ENCODE measurements at places on chromosomes 12 and 14.

- no peak for DNase-seq
These were observed 94.3 kb downstream of the TNFAIP2 start for GRCh38 chr14:103217538-103217937.

DNA sequence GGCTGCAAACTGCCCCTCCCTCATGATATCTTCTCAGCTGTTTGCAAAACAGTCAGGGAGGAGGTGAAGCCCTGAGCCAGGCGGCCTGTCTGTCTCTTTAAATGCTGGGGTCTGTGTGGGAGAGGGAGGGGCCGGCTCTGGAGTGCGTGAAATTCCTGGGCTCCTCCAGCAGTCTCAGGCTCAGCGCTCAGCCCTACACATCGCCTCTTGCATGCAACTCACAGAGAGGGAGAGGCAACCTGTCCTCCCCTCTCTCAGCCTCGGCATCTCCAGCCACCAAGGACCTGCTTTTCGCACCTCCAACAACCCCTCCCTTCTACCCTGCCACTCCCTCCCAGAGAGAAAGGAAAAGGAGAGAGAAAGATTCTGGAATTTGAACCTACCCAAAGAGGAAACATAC, at the start of gene NRXN3:
Gene NRXN3, plus strand, starts transcription at position 171 of the 400 bp plus-strand sequence. CDS start 72,721 bp downstream, outside the sequence.
- no peak for DNase-seq

- no peak for DNase-seq
These were observed 36.1 kb upstream of the OR5AU1 start for GRCh38 chr14:21191809-21192446.

- DNase-seq, result no peak
These were observed 80.6 kb downstream of the BTG1 start for GRCh38 chr12:92065018-92065499.

DNA sequence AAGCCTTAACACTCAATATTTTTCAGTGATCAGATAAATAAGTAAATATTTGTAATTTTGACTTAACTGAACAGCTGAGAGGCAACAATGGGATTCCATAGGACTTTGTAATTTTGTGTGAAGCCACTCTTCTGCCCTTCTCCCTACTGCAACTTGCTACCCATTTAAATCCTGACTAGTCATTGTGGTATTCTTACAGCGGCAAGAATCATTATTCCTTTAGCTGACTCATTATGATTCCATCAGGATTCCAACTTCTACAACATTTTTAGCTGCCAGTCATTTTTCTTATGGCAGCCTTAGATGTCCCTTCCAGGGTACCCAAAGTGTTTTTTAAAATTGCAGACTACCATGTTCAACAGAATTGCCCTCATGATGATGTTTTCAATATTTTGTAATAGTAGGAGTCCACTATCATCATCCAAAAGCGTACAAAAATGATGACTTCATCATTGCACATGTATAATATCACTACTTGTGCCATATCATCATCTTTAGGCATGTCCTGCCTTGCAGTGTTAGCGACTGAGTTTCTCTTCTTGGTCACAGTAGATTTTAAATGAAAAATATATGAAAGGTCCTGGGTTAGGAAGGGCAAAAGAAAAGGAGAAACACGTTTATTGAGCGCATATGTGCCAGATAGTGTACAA, 5.1 kb upstream of the MAGOHB start:
- no peak for DNase-seq

DNA sequence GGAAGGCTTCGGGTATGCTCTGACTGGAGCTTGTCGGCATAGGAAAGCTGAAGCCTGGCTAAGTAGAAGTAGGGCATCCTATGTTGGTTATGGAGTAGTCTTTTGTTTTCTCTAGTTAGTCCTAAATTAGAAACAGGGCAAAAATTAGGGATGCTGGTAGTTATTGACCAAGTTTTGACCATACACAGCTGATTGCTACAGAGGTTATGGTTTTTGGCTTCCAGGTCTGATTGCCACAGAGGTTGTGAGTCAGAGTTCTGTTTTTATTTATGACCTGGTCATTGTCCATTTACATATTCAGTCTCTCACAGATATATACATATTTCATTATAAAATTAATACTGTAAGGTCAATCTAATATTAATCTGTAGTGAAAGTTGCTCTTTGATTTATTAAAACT, 219.2 kb downstream of the FSCB start:
- no peak for DNase-seq

GRCh38 chr14:104254735-104255400, 116.5 kb downstream of the KIF26A start:
- DNase-seq, result no peak

- DNase-seq, result no peak
These were observed 238.7 kb upstream of the SEL1L start for GRCh38 chr14:81772381-81772780.

DNA sequence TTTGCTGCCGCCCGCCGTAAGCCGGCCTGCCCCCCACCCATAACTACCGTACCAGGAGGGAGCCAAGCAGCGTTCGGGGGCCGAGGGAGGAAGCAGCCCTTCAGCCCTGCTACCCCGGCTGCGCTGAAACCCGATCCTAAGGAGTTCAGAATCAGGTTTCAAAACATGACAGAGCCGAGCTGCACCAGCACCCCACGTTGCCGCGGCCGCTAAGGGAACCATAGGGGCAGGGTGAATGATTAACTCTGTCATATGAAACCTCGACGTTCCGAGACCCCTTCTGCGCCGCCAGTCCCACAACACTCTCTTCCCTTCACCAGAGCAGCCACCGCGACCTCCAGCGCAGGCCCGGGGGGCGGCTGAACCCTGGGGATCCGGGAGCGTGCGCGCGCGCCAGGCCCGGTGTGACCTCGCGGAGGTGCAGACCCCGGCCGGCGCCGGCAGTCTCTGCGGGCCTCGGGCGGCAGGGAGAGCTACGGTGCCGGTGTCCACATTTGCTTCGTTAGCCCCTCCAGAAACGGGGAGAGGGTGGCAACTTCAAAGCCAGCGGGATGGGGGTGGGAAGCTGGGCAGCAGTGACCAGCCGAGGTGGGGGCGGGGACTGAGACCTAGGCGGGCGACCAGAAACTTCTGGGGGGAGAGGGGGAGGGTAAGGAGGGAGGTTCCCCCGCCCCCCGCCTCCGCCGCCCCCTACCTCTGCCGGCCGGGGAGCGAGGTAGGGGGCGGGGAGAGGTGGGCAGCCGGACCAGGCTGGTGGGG, 1.6 kb downstream of the SIX4 start:
- no peak for DNase-seq

GRCh38 chr12:51847643-51848325, 734 bp downstream of the FIGNL2 start:
- DNase-seq, result no peak

DNA sequence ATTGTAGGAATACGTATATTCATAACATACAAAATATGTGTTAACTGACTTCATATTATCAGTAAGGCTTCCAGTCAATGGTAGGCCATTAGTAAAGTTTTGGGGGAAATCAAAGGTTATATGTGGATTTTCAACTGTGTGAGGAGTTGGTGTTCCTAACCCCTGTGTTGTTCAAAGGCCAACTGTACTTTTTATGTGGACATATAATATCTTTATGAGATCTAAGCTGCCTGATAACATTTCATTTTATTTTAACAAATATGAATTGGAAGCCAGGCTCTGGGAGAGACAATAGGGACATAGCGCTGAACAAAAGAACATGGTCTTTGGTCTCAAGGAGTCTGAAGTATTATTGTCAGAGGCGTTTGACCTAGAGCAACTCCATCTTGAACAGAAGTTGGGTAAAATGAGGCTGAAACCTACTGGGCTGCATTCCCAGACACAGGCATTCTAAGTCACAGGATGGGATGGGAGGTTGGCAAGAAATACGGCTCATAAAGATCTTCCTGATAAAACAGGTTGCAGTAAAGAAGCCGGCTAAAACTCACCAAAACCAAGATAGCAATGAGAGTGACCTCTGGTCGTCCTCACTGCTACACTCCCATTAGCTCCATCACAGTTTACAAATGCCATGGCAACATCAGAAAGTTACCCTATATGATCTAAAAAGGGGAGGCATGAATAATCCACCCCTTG, 147.2 kb downstream of the KSR2 start:
- DNase-seq, result no peak
